ENCODE measurements at places on chromosomes 4 and X.
A peak's percentile ranks its signal among the peaks of the same experiment; 100 is the strongest.

DNA sequence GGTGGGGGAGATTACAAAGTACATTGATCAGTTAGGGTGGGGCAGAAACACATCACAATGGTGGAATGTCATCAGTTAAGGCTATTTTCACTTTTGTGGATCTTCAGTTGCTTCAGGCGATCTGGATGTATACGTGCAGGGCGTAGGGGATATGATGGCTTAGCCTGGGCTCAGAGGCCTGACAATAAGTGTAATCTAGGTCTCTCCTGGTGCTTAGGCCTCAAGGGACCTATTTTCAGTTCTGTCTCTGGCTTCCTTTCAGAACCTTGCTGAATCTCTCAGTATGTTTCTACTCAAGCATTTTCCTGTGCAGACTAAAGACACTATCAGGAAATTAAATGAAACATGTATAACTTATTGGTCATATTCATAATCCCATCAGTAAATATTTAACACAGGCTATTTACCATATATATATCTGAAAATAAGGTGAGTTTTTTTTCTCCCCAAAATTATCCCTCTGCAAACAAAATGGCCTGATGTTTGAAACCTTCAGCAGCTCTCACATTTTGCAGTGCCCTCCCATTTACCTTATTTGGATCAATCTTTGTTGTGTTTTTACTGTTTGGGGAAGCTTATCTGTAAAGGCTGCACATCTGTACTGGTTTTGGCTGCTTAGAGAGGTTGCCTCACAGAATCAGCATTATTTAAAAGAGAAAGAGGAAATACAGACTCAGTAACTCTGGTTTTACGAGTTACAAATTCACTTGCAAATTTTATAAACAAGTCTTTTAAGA is 2.3 kb upstream of the ZCCHC4 start:
- DNase-seq = no peak

- no peak for DNase-seq
Observed at GRCh38 chr4:89254847-89255246, 52.8 kb downstream of the GPRIN3 start.

GRCh38 chr4:10336471-10336870 is 120.8 kb downstream of the ZNF518B start:
- DNase-seq = no peak

- DNase-seq = no peak
Observed at GRCh38 chr4:128241019-128241418, 46.6 kb downstream of the PGRMC2 start.

DNA sequence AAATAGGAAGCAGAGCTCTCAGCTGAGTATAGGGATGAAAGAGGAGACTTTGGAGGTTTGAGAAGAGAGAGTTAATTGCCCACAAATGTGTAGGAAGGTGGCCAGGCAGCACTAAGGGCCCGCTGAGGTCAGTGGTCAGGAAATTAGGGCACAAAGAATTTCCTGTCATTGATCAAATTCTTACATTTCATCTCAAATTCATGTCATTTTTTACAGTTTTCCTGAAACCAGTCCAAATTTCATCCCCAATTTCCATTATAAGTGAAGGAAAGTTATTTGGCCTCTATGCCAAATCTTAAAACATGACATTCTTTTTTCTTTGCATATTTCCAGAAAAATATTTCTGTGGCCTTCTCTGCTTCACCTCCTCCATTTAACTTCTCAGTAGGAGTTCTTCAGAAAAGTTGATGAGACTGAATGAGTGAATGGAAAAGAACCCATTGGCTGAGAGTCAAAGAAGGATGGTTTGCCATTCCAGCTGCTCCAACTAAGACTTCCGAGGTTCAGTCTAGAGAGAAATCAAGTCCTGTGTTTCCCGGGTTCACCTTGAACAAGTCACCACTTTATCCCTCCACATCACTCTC is 68.7 kb upstream of the SPRY1 start:
- no peak for DNase-seq

DNA sequence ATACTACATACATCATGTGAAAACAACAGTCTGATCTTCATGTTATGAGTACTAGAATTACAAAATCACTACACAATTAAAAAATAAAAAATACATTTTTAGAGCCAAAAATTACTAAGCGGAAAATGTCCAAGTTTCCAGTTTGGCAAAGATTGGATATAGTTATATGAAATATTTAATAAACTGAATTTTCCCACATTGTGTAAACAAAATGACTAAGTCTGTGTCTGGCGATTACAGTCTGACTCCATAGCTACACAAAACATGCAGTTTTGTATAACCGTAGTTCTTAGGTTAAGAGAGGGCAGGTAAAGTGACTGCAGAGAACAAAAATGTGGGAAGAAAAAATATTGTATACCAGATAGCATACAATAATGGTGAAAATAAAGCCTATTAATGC is 59.2 kb upstream of the TMEM47 start:
- DNase-seq = no peak

GRCh38 chr4:24973404-24973746 is 57.4 kb downstream of the LGI2 start:
- DNase-seq = no peak

GRCh38 chrX:135396109-135396508 is 25.6 kb upstream of the SMIM10L2A start:
- DNase-seq = no peak

GRCh38 chr4:16692524-16692923 is 205.9 kb downstream of the LDB2 start:
- DNase-seq = no peak

DNA sequence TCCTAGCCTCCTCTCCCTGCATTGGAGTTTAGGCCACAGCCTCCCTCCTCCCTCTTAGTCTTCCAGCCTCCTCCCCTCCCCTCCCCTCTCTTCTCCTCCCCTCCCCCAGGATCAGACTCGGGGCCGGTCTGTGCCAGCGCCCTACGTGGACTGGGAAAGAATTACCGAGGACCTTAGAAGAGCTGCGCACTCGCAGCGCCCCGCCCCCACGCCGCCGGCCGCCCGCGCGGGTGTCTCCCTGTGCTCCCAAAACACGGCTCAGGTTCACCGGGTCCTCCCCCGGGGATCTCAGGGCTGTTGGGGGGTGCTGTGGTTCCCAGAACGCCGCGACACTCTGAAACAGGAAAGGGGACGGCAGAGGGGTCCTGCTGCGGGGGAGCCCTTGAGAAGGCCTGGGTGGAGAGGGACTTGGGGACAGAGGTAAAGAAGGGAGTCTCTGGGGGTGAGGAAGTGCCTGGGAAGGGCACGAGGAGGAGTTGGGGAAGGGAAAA is 122.3 kb upstream of the TBL1X start:
- peak; percentile 61 for DNase-seq

GRCh38 chrX:1464971-1465285 is 12.2 kb upstream of the ASMTL start:
- DNase-seq = no peak

DNA sequence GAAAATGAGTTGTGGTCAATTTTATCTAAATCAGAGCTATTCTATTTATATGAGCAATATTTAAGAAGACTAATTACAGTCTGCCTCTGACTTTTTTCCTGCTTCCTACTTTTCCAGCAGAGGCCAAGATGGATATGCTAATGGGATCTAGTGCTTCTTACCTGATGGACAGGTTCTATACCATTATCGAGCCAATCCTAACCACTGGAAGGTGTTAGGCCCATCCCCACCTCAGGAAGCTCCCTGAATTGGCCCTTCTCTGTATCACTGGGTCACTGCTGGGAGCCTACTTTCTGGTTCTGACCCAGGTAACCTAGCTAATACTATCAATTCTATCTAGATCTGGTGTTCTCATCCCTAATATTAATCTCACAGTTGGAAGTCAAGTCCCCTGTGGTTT is 577 bp upstream of the YIPF7 start:
- DNase-seq = no peak

DNA sequence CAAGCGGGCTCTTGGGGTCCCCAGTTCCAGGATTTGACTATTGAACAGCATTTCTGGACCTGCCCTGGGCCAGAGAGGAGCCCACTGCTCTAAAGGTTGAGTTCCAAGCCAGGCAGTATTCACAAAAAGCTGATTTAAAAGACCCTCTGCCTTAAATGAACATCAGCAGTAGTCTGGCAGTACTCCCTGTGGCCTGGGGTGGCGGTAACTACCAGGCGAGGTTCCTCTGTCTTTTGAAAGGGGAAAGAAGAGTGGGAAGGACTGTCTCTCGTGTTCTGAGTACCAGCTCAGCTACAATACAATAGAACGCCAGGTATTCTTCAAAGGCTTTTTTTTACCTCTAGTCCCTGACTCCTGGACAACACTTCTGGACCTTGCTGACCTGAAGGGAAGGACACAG is 456.4 kb upstream of the TEX13C start:
- DNase-seq = no peak

DNA sequence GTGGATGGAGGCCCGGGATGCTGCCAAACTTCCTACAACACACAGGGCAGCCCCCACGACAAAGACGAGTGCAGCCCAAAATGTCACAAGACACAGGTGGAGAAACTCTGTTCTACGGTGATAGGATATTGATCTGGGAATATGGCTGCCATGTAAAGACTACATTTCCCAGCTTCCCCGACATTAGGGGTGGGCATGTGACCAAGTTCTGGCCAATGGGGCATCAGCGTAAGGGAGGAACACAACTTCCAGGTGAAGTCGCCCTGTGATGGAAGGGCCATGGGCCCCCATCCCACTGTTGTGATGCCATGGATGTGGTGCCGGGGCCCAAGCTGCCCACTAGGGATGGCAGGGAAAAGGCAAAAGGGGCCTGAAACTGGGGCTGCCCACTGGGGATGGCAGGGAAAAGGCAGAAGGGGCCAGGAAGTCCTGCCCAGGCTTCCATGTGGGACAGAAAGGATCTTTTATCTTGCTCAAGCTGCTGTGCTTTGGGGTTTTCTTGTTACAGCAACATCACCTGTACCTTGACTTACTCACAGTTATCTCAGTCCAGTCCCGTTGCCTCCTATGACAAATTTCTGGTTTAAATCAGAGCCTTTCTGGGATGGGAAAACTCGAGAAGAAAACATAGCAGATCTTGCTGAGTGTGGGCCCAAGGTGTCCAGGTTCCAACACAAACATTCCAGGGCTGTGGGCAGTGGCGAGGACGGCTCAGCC is 9.7 kb upstream of the ADRA2C start:
- no peak for DNase-seq

All from anterior cingulate cortex (tissue), 58 donors.